ENCODE measurements at places on chromosomes 1 and 21. TPM values are rescaled to one million over a fixed set of nuclear protein-coding genes. Genes with fewer than 3 reads are reported as not detected.

OR2T35 gene
- not detected for total RNA-seq

TRAF3IP3 gene
- 8.1 TPM for total RNA-seq

ROR1 gene
- total RNA-seq = 4.8 TPM

- DNase-seq = no peak
Observed at GRCh38 chr1:65362545-65362944, 53.2 kb downstream of the DNAJC6 start.

DNA sequence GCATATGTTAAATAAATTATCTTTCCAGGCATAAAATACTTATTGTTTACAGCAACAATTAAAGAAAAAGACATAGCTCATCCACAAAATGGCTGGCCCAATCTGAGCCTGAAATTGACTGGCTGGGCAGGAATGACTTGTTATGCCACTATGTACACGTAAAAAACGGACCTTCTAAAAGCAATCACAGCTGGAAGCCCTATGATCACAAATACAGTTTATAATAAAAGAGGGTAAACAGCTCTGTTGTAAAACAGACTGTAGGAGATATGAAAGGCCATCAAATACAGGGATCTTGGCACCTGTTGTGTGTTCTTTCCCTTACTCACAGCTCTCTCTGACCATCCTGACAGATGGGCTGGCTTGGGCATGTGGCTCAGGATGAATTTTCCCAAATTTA, 70.5 kb upstream of the DMRTA2 start:
- DNase-seq = no peak

DNA sequence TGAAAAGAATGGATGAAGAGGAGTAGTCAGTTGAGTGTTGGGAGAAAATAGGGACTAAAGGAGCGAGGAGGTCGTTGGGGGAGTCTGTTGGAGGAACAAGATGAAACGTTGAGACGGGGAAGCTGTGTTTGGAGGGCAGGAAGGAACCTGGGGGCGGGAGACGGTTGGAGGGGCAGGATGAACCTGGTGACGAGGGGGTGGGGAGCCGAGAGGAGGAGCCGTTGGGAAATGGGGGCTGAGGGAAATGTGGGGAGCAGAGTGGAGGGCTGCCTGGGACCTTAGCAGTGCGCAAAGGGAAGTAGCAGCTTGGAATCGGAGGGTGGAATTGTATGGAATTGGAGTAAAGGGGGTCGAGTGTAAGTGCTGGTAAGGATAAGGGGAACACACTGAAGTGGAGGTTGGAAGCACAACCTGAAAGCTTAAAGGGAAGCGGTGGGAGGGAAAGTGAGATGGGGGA, 630 bp downstream of the MTF2 start:
- peak; percentile 48 for DNase-seq

GRCh38 chr1:23062271-23062670, 43.0 kb downstream of the KDM1A start:
- no peak for DNase-seq

- DNase-seq = no peak
Observed at GRCh38 chr1:25246600-25247023, 642 bp downstream of the RSRP1 start.

DNA sequence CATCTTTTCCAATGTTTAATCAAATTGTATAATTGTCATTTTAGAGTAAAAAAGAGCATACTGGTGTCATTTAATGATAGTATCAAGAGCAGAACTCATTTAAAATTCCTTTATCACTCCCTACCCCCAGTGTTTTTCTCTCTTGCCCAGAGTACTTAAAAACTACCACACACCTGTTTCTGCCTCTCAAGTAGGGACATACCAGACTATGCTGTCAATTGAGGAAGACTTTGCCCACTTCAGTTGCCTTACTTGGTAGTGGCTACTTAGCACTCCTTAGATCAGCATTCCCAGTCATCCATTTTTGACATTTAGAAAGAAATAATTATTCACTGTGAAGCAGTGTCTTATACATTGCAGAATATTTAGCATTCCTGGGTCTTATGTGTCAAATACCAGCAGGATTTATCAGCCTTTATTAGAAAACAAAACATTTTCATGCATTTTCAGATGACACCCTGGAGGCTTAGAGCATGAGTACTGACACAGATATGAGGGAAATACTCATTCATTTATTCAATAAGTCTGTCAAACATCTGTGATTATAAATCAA, 127.5 kb upstream of the RGS1 start:
- DNase-seq = no peak
